Caco-2 (cell line): ENCODE measurements at places on chromosomes 16 and 17. TPM values are rescaled to one million over a fixed set of nuclear protein-coding genes. Genes with fewer than 3 reads are reported as not detected.

GRCh38 chr16:17184026-17184425 lies 286.7 kb downstream of the XYLT1 start:
- H3K36me3 ChIP-seq: no peaks in the 10 kb centered on the region
- H3K27me3 ChIP-seq: no peaks in the 10 kb centered on the region
- DNase-seq: no peak
- no peaks in the 10 kb centered on the region for H3K4me1 ChIP-seq

- no peaks in the 10 kb centered on the region for H3K27me3 ChIP-seq
- DNase-seq: no peak
- no peaks in the 10 kb centered on the region for H3K36me3 ChIP-seq
Measured at GRCh38 chr16:54000361-54000760, 286.2 kb downstream of the IRX3 start.

GRCh38 chr16:24635900-24636610 lies 93.4 kb upstream of the TNRC6A start:
- no peaks in the 10 kb centered on the region for H3K36me3 ChIP-seq
- no peaks in the 10 kb centered on the region for H3K4me1 ChIP-seq
- H3K4me3 ChIP-seq: no peak overlapping the region
- no peak for DNase-seq
- H3K27ac ChIP-seq: no peak overlapping the region

The SDK2 gene
- total RNA-seq: 0.09 and 0.14 TPM in 2 replicates

The TAT gene
- not detected in 2 replicates for total RNA-seq

The OTOP3 gene
- total RNA-seq: not detected in 2 replicates
